ENCODE measurements at places on chromosomes 5 and 9.

DNA sequence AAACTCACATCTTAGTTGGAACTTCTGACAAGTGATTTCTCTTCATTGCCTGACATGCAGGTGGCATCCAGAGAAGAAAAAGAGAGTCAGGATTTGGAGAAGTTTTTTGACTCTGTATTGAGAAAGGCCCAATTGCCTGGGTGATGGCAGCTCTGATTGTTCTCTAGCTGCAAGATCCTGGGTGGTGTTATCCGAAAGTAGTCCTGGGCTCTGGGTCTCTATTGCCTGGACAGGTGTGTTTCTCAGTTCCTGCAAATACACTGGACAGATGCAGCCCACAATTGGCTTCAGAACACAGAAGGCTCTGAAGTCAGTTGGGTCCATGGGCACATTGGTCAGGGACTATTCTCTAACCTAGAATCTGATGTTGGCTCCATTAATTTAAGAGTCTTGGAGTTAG is 67.4 kb downstream of the RGS3 start:
- no peak for DNase-seq

DNA sequence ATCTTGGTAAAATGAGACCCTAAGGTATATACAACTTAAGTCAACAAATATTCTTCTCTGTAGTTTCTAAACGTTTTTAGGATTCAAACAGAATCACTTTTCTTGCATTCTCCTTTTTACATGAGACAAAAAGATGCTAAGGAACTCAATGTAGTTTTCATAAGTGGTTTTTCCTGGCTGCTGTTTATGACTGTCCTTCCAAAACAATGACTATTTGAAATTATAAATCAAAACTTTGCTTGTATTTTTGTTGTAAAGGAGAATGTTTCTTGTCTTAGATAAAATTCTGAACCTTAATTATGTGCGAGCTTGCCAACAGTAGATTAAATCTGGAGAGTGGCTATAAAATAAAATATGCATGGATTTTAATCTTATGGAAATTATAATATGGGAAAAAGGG is 53.8 kb downstream of the GRIN3A start:
- no peak for DNase-seq

DNA sequence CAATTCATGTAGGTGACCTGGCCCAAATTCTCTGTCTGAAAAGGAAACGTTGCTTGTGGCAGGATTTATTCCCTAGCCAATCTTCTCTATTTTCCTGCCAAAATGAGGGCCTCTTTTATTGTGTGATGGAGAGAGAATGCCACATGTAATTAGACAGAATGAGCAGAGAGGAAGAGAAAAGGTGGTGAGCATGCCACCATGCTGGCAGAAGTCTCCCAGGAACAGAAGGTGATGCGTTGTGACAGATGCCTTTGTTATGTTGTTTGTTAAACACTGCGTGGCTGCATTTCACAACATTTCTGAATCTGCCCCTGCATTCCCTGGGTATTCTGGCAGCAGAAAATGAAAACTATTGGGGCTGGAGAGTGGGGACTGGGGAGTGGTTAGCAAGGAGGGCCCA is 577.6 kb downstream of the TLR4 start:
- no peak for DNase-seq

GRCh38 chr9:20558566-20559016 is 63.7 kb downstream of the MLLT3 start:
- no peak for DNase-seq

- no peak for DNase-seq
These were observed 68.1 kb downstream of the NEK6 start for GRCh38 chr9:124325816-124326215.

GRCh38 chr9:127557998-127558546 is 54.0 kb upstream of the STXBP1 start:
- DNase-seq = no peak

GRCh38 chr9:112894041-112894440 is 3.4 kb upstream of the SLC46A2 start:
- DNase-seq = no peak

DNA sequence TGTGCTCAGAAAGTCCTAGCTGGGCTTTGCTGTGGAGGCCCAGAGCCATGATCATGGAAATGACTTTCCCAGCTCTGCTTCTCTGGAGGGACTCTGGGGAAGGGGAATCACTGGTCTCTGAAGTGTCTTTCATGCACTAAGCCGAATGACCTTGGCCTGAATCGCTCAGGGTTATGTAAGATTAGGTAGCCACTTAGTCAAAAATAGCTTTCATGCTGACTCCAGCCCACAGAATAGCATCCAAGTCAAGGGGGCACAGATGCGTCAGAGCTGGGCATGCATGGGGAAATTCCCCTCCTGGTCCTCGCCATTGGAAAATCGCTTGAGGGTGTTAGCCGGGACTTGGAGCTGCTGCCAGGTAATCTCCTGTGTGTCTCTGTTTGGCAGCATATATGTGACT is 36.1 kb upstream of the PPARGC1B start:
- no peak for DNase-seq

- no peak for DNase-seq
These were observed 185.3 kb downstream of the FAM170A start for GRCh38 chr5:119814655-119815054.

- DNase-seq = no peak
These were observed 102.8 kb downstream of the KCTD16 start for GRCh38 chr5:144273232-144274027.

- DNase-seq = no peak
These were observed 130.4 kb upstream of the PRLR start for GRCh38 chr5:35360671-35361070.

DNA sequence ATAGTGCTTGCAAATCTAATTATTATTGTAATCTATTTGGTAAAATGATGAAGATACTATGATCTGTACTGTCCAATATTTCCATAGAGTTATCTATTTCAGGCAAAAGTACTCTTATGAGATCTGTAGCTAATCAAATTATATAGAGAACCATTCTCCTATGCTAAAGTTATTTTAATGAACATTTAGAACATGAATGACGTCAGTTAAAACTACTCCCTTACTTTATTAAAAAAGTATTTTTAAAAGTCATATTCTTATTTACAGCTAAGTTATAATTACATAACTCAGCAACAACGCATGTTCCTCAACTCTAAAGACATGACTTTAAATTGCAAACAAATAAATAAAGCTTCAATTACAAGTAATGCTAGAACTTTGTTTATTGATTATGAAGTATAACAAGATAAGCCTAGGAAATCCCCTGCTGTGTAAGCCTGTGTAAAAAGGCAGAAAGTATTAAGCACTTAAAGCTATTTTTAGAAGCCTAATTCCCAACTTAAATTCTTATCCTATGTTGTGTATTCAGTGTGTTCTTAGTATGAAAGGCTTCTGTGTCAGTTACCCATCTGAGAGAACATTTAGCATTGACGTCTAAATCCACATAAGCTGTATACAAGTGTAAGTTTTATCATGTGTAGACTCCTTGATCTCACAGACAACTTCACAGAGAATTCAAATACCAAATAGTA is 285.7 kb downstream of the HCN1 start:
- DNase-seq = no peak

- DNase-seq = no peak
These were observed 219.0 kb upstream of the EDIL3 start for GRCh38 chr5:84603568-84604185.

All from activated CD4-positive, CD25-positive, alpha-beta regulatory T cell treated with anti-CD3 and anti-CD28 coated beads, Interleukin-2, amount 50 U/mL, for 16 hours (primary cell).